ENCODE measurements at places on chromosomes 1 and 21.
A peak's percentile ranks its signal among the peaks of the same experiment; 100 is the strongest.

GRCh38 chr1:216805233-216805632 is 82.0 kb upstream of the ESRRG start:
- no peak for DNase-seq

- DNase-seq: no peak
Observed at GRCh38 chr1:7644961-7645750, 125.9 kb upstream of the VAMP3 start.

DNA sequence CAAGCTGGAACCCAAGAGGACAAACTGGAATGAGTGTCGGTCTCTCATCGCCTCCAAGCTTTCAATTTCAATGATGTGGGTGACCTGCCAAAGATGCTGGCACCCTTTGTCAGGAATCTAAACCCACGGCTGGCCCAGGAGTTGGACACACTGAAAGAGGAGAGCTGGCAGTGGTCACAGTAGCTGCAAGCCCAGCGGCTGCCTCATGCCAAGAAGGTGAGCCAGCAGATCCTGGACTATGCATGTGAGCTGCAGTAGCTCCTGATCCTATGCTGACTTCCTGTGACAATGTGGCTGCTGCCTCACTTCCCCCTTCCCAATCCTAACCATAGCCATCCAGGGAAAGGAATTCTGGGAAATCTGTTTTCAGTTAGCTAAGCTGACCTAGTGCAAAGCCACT is 117.0 kb upstream of the VAV3 start:
- DNase-seq: peak; percentile 0

- peak; percentile 3 for DNase-seq
Observed at GRCh38 chr1:11598461-11598860, 55.8 kb downstream of the FBXO2 start.

DNA sequence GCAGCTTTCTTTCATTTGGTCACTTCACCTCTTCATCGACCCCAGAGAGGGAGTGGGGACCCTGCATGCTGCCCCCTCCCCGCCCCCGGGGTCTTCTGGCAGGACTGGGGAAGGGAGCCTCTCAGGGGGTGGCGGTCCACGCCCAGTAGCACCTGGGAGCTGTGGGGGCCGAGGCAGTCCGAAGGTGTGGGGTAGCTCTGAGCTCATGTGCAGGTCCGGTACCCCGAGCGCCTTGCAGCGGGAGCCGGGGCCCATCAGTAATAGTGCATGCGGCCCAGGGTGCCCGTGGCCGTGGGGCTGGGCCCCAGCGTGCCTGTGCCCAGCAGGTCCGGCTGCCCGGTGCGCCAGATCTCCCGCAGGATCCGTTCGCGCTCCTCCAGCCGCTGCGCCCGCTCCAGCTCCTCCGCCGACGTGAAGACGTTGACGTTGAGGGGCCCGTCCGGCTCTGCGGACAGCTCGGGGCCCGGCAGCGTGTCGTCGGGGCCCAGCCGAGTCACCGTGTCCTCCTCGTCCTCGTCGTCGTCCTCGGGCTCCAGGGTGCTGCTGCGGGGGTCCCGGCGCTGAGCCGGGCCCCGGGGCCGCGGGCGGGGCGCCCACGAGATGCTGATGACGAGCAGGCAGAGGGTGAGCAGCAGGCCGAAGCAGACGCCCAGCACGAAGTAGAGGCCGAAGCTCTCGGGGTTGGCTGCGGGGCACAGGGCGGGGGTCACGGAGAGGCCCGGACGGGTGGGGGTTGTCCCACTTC is 1.2 kb downstream of the EVA1B start:
- DNase-seq: peak; percentile 48

DNA sequence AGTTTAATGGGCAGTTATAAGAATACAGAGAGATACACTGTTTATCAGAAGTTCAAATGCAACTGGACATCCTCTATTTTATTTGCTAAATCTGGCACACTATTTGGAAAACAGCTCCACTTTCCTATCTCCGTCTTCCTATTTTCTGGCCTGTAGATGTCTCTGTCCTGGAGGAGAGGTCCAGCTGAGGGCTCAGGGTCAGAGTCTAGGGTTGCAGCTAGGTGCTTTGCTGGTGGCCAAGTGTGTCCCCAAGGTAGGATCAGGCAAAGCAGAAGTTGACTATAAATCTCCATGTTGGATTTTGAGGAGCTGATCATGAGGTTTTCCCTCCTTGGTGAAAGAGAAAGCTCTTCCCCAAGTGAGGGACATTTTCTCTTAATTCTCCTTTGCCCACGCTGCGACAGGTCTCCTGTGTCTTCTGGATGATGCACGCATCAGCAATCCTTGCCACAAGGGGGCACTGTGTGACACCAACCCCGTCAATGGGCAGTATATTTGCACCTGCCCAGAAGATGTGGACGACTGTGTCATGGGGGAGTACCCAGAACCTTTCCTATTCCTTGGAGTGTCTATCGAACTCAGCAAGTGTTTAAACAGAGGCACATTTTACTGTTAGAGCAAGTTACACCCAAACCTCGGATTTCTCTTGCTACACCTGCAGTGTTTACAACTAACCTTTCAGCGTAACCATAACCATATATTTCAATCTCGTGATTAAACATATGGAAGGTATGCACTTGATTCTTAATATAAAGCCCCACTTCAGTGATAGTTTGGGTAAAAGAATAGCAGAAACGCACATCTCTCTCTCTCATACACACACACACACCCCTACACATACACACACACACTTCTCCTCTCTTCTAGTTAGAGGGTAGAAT is 10.2 kb downstream of the ADAM30 start:
- peak; percentile 59 for DNase-seq

- peak; percentile 54 for DNase-seq
Observed at GRCh38 chr1:222582099-222582774, 7.5 kb downstream of the TAF1A start.

DNA sequence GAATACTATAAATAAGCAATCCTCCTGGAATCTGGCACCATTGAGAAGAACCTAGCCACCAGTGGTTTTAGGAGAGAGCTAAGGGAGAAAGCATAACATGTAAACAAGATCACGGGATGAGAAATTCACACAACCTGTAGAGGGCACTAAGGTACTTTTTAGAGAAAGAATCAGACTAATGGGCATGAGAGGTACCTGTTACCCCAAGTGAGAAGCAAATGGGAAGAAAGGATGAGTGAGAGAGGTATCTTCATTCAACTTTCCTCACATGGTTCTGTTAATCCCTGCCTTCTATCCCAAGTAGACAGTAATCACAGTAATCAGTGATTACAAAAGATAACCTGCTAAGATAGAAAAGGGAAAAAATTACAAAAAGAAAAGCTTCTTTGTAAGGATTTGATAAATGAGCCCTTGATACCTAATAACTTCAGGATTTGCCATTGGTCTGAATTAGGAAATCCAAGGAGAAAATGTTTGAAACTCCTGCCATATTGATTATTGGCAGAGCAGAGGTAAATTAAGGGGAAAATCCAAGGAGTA is 251.1 kb upstream of the ADGRL2 start:
- peak; percentile 49 for DNase-seq

DNA sequence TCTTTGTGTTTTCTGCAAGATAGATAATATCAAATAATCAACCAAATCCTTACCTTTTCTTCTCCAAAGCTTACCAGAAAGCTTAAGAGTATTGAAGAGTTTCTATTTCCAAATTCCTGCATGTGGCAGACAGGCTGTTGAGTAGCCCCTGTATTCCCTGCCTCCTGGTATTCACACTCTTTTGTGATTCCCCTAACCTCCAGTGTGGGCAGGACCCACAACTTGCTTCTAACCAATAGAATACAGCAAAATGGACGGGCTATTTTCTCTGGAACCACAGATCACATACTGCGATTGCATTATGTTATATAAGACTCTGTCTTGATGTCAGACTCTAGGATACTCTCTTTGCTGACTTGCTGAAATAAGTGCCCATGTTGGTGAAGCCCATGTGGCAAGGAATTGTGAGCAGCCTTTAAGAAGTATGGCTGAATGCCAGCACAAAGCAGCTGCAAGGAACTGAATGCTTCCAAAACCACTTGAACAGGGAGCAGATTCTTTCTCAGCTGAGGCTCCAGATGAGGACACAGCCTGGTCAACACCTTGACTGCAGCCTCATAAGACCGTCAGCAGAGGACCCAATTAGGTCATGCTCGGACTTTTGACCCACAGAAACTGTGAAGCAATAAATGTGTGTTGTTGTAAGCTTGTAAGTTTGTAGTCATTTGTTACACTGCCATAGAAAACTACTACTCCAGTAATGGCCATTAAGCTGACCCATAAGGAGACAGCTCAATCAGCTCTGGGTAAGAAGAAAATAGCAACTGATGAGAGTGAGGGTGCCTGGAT is 47.9 kb upstream of the PLXNA2 start:
- DNase-seq: no peak

- DNase-seq: peak; percentile 91
Observed at GRCh38 chr1:201191653-201192260, 1.1 kb downstream of the IGFN1 start.

GRCh38 chr1:98402860-98403259 is 258.7 kb upstream of the SNX7 start:
- DNase-seq: no peak

DNA sequence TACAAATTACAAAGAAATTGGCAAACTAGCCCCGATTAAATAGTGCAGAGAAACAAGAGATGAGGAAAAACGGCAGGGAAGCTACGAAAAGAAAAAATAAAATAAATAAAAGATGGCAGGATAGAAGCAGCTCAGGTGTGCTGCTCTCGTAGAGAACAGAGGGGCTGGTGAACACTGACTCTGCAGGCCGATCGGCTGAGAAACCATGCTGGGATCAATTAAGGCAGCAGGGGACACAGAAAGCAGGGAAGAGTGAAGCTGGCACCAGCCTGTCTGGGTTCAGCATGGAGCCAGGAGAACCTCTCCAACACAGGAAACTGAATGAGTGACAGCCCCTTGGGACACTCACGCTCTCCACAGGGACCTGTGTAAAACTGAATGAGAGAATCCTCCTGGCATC is 39.5 kb upstream of the TMPRSS15 start:
- DNase-seq: no peak

DNA sequence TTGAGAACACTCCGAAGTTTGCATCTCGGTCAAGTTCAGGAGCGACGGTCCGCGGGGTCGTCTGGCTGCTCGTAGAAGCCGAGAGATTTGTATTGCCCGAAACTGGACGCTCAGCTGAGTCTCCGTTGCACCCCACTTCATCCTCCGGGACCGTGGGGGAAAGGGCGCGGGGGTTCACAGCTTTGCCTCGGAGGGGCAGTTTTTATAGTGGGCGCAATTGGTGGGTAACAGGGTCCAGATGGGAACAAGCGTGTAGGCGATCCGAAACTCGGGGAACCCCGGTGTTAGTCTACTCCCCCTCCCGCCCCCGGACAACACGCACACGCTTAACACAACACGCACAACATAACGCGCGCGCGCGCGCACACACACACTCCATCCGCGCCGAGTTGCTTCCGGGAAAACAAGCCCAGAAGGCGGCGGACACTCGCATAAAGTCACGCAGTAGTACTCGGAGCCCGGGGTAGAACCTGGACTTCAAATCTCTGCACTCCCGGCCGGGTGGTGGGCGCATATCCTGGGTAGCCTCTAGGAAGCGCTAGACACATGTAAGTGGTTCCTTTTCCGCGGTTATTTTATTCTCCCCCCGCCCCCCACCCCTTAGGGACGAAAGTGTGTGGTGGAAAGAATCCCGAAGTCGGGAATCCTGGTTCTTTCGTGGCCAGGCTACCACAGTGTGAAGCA is 1.1 kb upstream of the JUN start:
- DNase-seq: peak; percentile 95

- no peak for DNase-seq
Observed at GRCh38 chr1:200640373-200640962, 19.9 kb upstream of the KIF14 start.

DNA sequence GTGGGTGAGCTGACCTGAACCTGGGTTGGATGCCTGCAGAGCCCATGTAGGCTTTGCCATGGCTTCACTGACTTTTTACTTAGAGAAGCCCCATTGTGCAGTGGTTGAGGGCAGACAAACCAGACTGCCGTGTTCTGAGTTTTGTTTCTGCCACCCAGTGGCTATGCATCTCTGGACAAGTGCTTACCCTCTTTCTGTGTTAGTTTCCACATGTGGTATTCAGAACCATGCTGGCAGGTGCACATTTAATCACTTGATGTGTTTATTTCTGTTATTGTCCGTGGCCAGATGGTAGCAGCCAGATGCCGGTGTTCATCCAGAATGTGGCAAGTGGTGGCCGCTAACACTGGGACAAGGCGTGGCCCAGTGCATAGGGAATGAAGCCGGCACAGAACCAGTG is 10.3 kb upstream of the PTPN7 start:
- no peak for DNase-seq

GRCh38 chr1:230717251-230717650 is 3.3 kb upstream of the AGT start:
- DNase-seq: peak; percentile 25

DNA sequence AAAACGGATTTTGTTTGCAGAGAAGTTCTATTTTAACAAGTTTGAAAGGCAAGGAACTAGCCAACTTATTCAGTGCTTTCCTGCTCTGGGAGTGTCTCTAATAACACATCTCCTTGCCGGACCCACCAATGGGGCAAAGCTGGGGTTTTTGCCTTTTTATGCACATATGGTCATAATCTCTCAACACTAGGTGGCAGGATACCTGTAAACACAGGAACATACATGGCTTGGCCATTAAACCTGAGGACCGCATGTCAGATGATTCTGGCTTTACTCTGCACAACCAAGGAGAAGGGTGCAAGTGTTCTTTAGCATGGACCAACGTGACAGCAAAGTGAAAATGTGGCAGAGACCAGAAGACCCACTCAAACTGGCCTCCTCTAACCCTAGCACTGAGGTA is 4.9 kb downstream of the TMEM9 start:
- peak; percentile 41 for DNase-seq

- DNase-seq: no peak
Observed at GRCh38 chr21:41643246-41643966, 123.4 kb downstream of the RIPK4 start.

DNA sequence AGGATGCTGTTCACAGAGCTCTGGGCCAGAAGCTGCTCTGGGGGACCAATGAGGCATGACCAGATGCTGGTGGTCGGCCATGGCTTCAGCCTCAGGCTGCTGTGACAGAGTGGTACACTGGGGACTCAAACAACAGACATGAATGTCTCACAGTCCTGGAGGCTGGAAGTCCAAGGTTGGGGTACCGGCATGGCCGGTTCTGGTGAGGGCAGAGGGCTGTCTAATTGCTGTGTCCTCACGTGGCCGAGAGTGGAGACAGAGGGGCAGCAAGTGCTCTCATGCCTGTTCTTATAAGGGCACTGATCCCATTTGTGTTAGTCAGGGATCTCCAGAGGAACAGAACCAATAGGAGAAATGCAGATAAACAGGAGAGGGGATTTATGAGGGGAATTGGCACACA is 253.5 kb upstream of the C1orf174 start:
- DNase-seq: no peak

DNA sequence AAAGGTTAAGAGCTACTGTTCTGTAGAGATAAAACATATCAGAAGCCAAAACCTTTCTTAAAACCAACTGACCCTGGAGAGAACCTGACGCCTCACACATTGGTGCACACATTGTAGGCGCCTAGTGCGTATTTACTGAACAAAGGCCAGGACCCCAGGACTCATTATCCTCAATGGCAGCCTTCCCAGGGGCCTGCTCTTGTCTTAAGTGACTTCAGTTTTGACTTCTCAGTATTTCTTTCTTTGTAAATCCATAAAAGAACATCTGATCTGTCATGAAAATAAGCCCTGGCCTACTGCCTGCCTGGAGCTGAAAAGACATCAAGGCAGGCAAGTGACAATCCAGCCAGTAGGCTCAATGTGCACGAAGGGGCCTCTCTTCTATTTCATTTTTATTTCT is 27.6 kb downstream of the ABCA4 start:
- DNase-seq: no peak
